Small intestine (tissue), 16 donors: ENCODE measurements at places on chromosomes 7 and 10. TPM values are rescaled to one million over a fixed set of nuclear protein-coding genes. Genes with fewer than 3 reads are reported as not detected.
A peak's percentile ranks its signal among the peaks of the same experiment; 100 is the strongest.

Gene MLXIPL
- 208 TPM for polyA plus RNA-seq

Gene ADIRF
- 1,065 TPM for polyA plus RNA-seq

Gene TRPV5
- polyA plus RNA-seq, result not detected

Gene CYP2E1
- polyA plus RNA-seq, result 0.75 TPM

Gene LIPF
- 7.6 TPM for polyA plus RNA-seq

Gene OR9A2
- polyA plus RNA-seq, result not detected

- no peaks in the 10 kb centered on the region for H3K36me3 ChIP-seq
- peaks cover 79% of the 10 kb centered on the region for H3K27me3 ChIP-seq
- H3K4me1 ChIP-seq, result no peaks in the 10 kb centered on the region
- no peak overlapping the region for H3K27ac ChIP-seq
These were observed 994 bp upstream of the PTF1A start for GRCh38 chr10:23190872-23191763.

- H3K4me1 ChIP-seq, result no peaks in the 10 kb centered on the region
- no peak overlapping the region for H3K27ac ChIP-seq
- no peaks in the 10 kb centered on the region for H3K27me3 ChIP-seq
- no peak for DNase-seq
- no peaks in the 10 kb centered on the region for H3K36me3 ChIP-seq
- H3K4me3 ChIP-seq, result no peak overlapping the region
These were observed 134.0 kb upstream of the SLC26A5 start for GRCh38 chr7:103580031-103580430.

DNA sequence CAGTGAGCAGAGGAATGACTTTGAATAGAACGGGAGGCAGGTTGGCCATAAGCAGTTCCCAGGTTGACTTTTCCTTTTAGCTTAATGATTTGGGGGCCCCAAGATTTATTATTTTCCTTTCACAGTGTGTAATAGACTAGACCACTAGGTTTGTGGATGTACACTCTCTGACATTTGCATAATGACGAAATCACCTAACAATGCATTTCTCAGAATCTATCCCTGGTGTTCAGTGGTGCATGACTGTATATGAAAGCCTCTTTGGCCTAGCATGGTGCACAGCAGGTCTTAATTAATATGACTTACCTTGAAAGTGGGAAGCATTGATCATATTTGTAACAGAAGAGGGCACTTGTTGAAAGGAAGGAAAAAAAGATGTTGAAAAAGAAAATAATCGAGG, 761.9 kb downstream of the TYW1 start:
- no peak overlapping the region for H3K27ac ChIP-seq
- no peak for DNase-seq
- H3K27me3 ChIP-seq, result no peaks in the 10 kb centered on the region
- H3K4me1 ChIP-seq, result no peaks in the 10 kb centered on the region
- H3K4me3 ChIP-seq, result no peak overlapping the region

DNA sequence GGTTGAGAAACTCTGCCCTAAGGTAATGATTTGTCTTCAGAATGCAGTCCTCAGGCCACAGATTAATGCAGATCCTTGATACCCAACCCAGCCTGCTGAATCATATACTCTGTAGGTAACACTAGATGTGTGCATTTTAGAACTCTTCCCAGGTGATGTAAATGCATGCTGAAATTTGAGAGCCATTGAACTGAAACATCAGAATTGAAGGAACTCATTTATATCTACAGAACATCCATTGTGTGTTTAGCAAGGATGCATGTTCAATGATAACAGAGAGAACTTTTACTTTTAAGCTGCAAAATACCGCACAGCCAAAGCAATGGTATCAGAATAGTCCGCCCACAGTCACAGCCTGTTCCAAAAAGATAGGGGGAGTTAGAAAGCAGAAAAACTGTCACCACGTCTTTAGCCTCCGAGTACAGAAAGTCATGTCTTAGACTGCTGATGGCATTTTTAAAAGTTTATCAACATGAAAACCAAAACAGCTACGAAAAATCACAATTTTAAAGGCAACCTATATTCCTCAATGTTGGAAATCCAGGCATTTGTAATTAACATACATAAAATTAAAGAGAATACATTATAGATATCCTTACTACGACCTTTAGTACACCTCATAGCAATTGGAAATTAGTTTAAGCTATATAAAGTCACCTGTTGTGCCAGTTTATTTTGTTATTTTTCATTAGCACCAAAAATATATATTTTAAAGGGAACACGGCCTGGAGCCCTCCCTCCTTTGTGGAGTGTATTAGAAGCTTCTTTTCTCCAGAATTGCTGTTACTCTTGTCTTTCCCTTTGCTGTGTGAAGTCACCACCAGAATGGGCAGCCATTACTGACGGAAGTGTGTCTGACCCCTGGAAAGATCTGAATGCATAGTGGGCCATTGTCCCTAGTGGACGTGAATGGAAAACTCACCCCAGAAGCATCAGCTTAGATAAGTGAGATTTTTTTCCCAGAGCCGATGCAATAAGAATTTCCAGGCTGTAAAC, 65.8 kb upstream of the PRKAR2B start:
- no peaks in the 10 kb centered on the region for H3K4me1 ChIP-seq
- no peaks in the 10 kb centered on the region for H3K36me3 ChIP-seq

- H3K4me1 ChIP-seq, result peaks cover 35% of the 10 kb centered on the region
- peak within 1 kb of the TSS; percentile 100 for H3K27ac ChIP-seq
- DNase-seq, result no peak
- H3K36me3 ChIP-seq, result peaks cover 17% of the 10 kb centered on the region
- H3K27me3 ChIP-seq, result no peaks in the 10 kb centered on the region
- H3K4me3 ChIP-seq, result peak within 1 kb of the TSS; percentile 73
These were observed at the start of gene KLF6 for GRCh38 chr10:3784510-3785250. Gene KLF6, minus strand, starts transcription at chr10:3785209. Its CDS starts 195 bp downstream, at chr10:3785014.

DNA sequence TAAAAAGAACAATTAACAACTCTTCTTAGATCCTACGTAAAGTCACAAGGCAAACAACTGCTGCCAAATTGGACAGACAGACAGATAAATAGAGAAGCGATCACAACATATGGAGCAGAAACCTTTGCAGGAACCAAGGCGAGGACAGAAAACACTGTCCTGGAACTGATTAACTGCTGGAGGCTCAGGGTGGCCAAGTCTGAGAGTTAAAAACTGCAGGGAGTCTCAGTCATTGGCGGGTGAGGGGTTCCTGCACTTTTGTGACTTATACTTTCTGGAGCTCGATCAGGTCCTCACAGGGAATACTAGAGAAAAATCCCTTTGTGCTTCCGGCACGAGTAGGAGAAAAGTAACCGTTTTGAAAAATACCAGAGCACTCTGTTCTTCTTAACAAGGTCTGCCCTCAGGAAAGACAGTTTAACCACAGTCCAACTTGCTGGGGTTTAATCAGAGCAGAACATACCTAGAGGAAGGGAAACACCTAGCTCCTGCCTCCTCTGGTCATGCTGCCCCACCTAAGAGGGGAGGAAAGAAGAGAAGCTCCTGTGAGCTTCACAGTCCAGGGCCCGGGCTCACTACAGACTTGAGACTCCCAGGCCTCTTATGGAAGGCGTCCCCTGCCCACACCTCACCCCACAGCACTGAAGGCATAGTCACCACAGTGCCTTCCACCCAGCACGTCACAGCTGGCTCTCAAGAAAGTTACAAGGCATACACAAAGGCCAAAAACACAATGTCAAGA, 74.9 kb downstream of the LARP4B start:
- no peak overlapping the region for H3K27ac ChIP-seq
- peaks cover 13% of the 10 kb centered on the region for H3K36me3 ChIP-seq
- DNase-seq, result no peak

- H3K4me3 ChIP-seq, result no peak overlapping the region
- no peak for DNase-seq
- H3K4me1 ChIP-seq, result no peaks in the 10 kb centered on the region
These were observed 65.4 kb downstream of the MYO3A start for GRCh38 chr10:25999295-25999981.

GRCh38 chr10:61902445-61903220, 1.1 kb downstream of the ARID5B start:
- peak; percentile 66 for DNase-seq
- H3K4me3 ChIP-seq, result peak overlapping the region; percentile 93
- H3K36me3 ChIP-seq, result no peaks in the 10 kb centered on the region
- H3K27ac ChIP-seq, result peak overlapping the region; percentile 92

DNA sequence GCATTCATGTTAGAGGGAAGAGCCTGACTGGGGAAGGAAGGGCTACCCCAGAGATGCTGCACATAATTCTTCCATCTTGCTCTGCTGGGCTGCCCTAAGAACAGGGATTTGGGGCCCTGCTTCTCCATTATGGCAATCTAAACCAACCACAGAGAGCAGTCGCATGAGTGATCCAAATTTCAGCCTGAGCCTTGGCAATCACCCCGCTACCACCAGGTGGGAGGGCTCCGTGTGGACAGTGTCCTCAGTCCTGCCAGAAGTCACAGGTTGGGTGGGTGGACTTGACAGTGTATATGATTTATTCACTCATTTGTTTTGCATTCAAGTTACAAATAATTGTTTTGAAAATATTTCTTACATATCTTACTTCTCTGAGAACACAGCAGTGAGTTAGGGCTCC, 22.0 kb downstream of the ABCC2 start:
- H3K27me3 ChIP-seq, result no peaks in the 10 kb centered on the region
- H3K27ac ChIP-seq, result no peak overlapping the region
- no peaks in the 10 kb centered on the region for H3K4me1 ChIP-seq
- peaks cover 2% of the 10 kb centered on the region for H3K36me3 ChIP-seq
- DNase-seq, result no peak

- no peak overlapping the region for H3K4me3 ChIP-seq
- peaks cover 9% of the 10 kb centered on the region for H3K36me3 ChIP-seq
- H3K27ac ChIP-seq, result no peak overlapping the region
- DNase-seq, result peak; percentile 29
- H3K4me1 ChIP-seq, result peaks cover 2% of the 10 kb centered on the region
These were observed 12.1 kb downstream of the KBTBD2 start for GRCh38 chr7:32879460-32879859.

DNA sequence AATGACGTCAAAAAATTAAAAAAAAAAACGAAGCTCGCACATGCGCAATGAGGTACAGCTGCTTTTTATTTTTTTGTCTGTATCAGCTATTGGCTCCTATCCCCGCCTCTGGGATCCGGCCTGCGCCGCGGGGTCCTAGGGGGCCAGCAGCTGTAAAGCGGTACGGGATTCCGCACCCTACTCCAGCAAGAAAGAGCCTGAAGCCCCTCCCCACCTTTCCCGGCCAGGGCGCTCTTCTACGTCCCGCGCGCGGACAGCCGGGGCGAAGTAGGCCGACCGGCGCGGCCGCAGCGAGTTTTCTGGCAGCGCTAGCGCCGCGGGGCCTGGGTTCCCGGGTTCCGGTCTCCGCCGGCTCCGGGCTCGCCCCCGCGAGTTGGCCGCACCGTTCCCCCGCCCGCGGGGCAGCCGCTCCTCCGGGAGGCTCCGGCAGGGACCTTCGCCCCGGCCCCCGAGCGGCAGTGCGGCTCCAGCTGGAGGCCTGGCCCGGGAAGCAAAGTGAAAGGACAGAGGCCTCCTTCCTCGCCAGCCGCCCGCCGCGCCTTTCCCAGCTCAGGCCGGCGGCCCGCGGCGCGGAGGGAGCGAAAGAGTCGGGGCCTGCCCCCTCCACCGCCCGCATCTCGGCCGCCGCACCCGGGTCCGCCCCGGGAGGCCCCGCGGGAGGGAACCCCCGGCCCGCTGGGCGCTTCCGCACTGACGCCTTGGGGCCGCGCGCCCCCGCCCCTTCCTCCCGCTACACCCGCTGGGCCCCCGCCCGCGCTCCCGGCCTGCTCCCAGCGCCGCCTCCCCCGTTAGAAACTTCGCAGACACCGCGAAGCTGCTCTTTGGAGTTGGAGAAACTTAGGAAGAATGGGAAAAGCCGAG, 4.7 kb upstream of the SPAG6 start:
- H3K27ac ChIP-seq, result peak overlapping the region; percentile 78
- no peaks in the 10 kb centered on the region for H3K36me3 ChIP-seq
- peaks cover 33% of the 10 kb centered on the region for H3K27me3 ChIP-seq
- peaks cover 6% of the 10 kb centered on the region for H3K4me1 ChIP-seq
- H3K4me3 ChIP-seq, result peak overlapping the region; percentile 92
- DNase-seq, result peak; percentile 91

DNA sequence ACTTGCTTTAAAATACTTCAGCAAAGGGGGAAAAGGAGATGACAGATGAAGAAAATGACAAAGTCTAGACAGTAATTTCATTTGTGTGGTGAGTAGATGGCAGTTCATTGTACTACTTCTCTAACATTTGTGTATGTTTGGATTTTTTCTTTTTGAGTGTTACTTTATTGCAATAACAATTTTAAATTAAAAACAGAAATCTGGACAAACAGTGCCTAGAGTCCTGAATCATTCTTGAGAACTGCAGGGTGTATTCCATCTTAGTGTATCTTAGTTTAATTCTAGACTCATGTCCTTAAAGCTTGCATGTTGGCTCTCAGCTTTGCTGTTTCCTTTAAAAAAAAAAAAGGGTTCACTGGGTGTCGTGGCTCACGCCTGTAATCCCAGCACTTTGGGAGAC, 31.1 kb downstream of the HOXA1 start:
- H3K4me3 ChIP-seq, result no peak overlapping the region
- no peaks in the 10 kb centered on the region for H3K4me1 ChIP-seq
- no peak for DNase-seq
- no peaks in the 10 kb centered on the region for H3K27me3 ChIP-seq
- no peaks in the 10 kb centered on the region for H3K36me3 ChIP-seq

GRCh38 chr7:140137078-140137477, 39.7 kb downstream of the KDM7A start:
- no peak overlapping the region for H3K4me3 ChIP-seq
- no peak for DNase-seq
- no peaks in the 10 kb centered on the region for H3K27me3 ChIP-seq
- no peak overlapping the region for H3K27ac ChIP-seq

- H3K4me3 ChIP-seq, result no peak overlapping the region
- H3K4me1 ChIP-seq, result no peaks in the 10 kb centered on the region
- no peak overlapping the region for H3K27ac ChIP-seq
- DNase-seq, result no peak
- H3K27me3 ChIP-seq, result no peaks in the 10 kb centered on the region
These were observed 1074.1 kb upstream of the AUTS2 start for GRCh38 chr7:68524126-68524525.

DNA sequence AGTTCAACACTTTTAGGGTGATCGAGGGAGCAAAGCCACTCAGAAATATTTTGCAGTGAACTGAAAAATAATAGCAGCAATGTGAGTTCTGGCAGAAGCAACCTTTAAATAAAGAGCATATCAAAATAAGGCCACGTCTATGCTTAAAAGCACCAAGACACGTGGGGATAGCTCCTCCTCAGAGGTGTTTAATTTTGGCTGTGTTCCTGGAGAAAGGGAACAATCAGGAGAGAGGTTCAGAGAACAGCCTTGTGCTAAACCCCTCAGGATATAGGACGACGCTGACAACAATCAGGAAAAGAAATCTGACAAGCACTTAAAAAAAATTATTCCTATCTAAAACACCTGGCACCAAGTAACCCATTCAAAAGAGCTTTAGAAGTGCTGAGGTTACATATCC, 471.9 kb upstream of the CELF2 start:
- no peaks in the 10 kb centered on the region for H3K27me3 ChIP-seq
- H3K4me1 ChIP-seq, result no peaks in the 10 kb centered on the region
- no peak for DNase-seq
- no peak overlapping the region for H3K27ac ChIP-seq
- no peaks in the 10 kb centered on the region for H3K36me3 ChIP-seq
- no peak overlapping the region for H3K4me3 ChIP-seq

GRCh38 chr10:78957471-78958039, 111.2 kb upstream of the ZMIZ1 start:
- no peaks in the 10 kb centered on the region for H3K27me3 ChIP-seq
- DNase-seq, result no peak
- H3K4me1 ChIP-seq, result peaks cover 11% of the 10 kb centered on the region
- H3K4me3 ChIP-seq, result no peak overlapping the region
- H3K36me3 ChIP-seq, result no peaks in the 10 kb centered on the region
- H3K27ac ChIP-seq, result no peak overlapping the region
